OCI-LY7 (cell line): ENCODE measurements at places on chromosomes 12 and 14.

DNA sequence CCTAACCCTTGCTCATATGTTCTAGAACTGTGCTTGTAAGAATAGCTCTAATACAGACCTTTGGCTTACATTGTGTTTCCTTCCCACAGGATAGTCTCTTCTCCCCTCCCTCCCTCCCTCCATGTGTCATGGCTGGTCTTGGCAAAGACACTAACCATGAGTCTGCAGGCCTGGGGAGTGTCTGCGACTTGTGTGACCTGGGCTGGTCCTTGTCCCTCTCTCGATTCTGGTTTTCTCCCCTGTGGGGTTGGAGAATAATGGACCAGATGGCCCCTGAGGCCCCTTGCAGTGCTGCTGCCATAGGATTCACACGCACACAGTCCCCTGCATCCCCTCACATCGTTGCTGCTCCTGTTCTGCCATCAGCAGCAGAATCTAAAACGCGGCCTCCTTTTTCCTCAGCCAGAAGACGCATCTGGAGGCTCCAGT, 30.3 kb downstream of the DEGS2 start:
- no peak for DNase-seq

DNA sequence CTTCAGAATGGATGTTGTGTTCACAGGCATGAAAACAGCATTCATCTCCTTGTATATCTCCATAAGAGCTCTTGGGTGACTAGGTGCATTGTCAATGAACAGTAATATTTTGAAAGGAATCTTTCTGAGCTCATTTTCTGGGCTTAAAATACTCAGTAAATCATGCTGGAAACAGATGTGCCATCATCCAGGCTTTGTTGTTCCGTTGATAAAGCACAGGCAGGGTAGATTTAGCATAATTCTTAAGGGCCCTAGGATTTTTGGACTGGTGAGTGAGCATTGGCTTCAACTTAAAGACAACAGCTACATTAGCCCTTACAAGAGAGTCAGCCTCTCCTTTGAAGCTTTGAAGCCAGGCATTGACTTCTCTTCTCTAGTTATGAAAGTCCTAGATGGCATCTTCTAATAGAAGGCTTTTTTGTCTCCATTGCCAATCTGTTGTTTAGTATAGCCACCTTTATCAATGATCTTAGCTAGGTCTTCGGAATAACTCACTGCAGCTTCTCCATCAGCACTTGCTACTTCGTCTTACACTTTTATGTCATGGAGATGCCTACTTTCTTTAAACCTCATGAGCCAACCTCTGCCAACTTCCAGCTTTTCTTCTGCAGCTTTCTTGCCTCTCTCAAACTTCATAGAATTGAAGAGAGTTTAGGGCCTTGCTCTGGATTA, 79.6 kb upstream of the PSMA6 start:
- no peak for DNase-seq

DNA sequence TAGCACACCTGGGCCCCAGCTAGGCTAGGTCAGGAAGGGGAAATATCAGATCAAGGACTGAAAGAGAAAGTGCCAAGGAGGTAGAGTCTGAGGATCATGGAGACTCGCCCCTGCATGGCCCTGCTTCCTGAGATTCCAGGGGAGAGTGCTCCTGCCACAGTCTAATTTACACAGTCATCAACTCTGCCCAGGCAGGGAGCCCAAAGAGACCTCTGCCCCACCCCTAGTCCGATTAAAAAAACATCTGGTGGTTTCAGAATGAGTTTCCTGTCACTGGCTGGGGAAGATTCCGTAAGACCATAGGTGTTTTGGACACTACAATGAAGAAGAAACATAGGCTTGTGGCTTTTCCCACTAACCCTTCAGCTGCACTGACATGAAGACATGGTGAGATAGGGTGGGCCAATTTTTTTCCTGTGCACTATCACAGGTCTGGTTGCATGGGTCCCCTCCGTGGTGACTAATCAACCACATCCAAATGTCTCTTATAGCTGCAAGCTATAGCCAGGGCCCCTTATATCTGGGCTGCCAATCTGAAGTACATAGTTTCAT, 31.5 kb upstream of the GZMB start:
- DNase-seq, result peak; percentile 66

- peak; percentile 43 for DNase-seq
Measured at GRCh38 chr12:94545935-94546771, 86.5 kb upstream of the CEP83 start.

- no peak for DNase-seq
Measured at GRCh38 chr12:69002969-69003368, 70.0 kb upstream of the CPM start.

- DNase-seq, result no peak
Measured at GRCh38 chr14:95547272-95547625, 12.4 kb downstream of the GLRX5 start.

GRCh38 chr12:130644146-130644545, 72.0 kb downstream of the RIMBP2 start:
- DNase-seq, result no peak

GRCh38 chr14:38233218-38233617, 22.7 kb downstream of the CLEC14A start:
- peak; percentile 85 for DNase-seq

DNA sequence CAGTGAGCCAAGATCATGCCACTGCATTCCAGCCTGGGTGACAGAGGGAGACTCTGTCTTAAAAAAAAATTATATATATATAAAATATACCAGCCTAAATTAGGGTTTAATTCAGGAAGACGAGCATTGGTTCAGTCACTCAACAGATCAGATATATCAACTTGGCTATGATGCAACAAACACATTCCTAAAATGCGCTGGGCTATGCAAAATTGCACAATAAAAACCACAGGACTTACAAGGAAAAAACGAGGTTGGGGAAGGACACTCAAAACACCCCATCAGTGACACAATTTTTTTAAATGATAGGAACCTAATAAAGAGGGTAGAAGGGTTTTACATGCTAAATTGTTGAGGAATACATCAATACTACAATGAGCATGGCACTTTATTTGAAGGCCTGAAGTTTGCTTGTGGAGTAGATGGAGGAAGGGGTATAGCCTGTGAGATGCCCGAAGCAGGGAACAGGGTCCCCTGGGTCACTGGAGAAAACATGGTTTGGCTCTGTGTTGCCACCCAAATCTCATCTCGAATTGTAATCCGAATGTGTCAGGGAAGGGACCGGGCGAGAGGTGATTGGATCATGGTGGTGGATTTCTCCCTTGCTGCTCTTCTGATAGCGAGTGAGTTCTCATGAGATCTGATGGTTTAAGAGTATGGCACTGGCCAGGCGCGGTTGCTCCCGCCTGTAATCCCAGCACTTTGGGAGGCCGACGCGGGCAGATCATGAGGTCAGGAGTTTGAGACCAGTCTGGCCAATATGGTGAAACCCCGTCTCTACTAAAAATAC, 71.2 kb downstream of the TNFAIP2 start:
- no peak for DNase-seq

DNA sequence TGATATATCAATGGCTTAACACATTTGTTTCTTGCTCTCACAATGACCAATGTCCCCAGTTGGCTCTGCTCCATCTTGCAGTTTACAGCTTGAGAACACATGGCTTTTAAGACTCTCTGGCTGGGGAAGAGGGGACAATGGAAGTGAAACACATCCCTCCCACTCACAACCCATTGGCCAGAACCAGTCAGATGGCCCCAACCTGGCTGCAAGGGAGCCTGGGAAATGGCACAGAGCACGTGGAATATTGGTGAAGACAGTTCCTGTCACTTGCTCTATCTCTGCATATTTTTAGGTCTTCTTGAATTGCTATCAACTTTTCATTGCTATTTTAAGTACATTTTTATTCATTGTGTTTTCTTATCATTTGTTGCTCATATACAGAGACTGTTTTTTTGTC, 345.4 kb downstream of the MED13L start:
- DNase-seq, result no peak

- no peak for DNase-seq
Measured at GRCh38 chr12:47777741-47778558, 4.9 kb downstream of the SLC48A1 start.

GRCh38 chr12:56565510-56566101, 44.0 kb downstream of the RBMS2 start:
- DNase-seq, result peak; percentile 46

- DNase-seq, result no peak
Measured at GRCh38 chr14:95387826-95388445, 68.2 kb upstream of the CLMN start.

- peak; percentile 93 for DNase-seq
Measured at GRCh38 chr14:68268197-68268596, 448.6 kb downstream of the RAD51B start.

- DNase-seq, result no peak
Measured at GRCh38 chr14:77092676-77093075, 5.4 kb upstream of the CIPC start.
